ENCODE measurements at places on chromosomes 3 and 15. TPM values are rescaled to one million over a fixed set of nuclear protein-coding genes. Genes with fewer than 3 reads are reported as not detected.

Gene CCDC191
- total RNA-seq, result 11.0 TPM

Gene SAMD7
- not detected for total RNA-seq

Gene CDCP1
- total RNA-seq, result 75.7 TPM

Gene CNTN3
- total RNA-seq, result not detected

Gene GAP43
- not detected for total RNA-seq

Gene AADACL2
- total RNA-seq, result not detected

Gene GOLGA6D
- not detected for total RNA-seq

Gene BCL2A1
- total RNA-seq, result not detected

Gene GOLGA8G
- total RNA-seq, result not detected

Gene ACVR2B
- 11.0 TPM for total RNA-seq

Gene SPSB4
- total RNA-seq, result not detected

Gene CCDC39
- not detected for total RNA-seq

Gene TMIE
- 6.5 TPM for total RNA-seq

Gene MME
- 2.1 TPM for total RNA-seq

Gene HIGD2B
- total RNA-seq, result not detected

Gene PCOLCE2
- 2.5 TPM for total RNA-seq

Gene EPHB3
- 15.7 TPM for total RNA-seq

Gene SLC7A14
- total RNA-seq, result not detected

Gene CELSR3
- 9.9 TPM for total RNA-seq

Gene CCDC9B
- 168 TPM for total RNA-seq

Gene ITIH4
- total RNA-seq, result 3.2 TPM

Gene LRRC15
- 0.08 TPM for total RNA-seq

Gene SEMA3G
- total RNA-seq, result 1.4 TPM

Measured in PC-9 (cell line).